Mammary epithelial cell (primary cell): ENCODE measurements at places on chromosomes 3 and 15.

DNA sequence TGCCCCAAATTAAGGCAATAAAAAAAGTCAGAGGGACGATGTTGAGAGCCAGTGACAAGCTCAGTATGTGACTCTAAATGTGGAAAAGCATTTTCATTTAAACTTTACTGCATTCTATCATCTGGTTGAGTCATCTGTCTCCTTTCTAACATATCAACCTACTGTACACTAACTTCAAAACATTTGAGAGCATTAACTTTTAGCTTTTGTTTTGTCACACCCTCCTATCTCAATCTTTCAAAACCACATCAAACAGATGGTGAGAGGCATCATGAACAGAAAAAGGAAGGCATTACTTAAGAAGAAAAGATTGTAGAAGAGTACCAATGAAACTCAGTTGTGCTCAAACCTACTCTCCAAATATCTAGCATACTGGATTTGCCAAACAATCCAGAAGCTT, 4.8 kb downstream of the LRRC58 start:
- no peak for DNase-seq

DNA sequence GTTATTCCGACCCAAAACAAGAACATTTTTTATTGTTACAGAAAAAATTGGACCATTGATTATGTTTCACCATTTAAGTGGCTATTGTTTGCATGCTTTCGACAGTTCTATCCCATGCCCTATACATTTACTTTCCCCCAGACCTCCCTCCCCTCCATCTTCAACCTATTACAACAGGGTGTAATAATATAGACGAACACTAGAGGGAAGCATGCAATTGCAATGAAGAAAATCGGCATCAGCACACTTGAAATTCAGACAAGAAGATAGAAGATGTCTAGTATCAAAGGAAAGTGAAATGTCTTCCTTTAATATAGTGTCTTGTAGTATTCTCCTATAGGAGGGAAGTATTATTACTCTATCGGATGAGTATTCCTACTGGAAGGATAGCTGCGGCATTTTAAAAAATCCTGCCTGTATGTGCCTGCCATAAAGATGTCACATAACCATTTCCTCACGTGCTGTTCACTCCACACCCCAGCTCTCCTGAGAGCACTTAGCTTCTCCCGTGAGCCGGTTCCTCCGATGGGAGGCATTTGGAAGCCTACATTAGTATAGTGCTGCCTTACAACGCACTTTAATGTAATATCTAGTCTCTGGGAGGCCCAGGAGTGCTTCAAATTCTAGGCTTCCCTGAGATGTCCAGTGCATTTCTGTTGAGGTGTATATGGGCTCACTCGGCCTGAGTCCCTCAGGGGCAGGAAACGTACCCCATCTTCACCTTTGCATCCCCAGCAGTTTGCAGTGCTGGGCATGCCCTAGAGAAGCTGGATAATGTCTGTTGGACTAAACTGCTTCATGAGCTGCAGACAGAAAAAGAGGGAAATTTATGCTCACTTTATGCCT, 17.8 kb upstream of the ERICH6 start:
- DNase-seq, result peak; percentile 51

- DNase-seq, result no peak
These were observed 53.5 kb upstream of the WNT5A start for GRCh38 chr3:55540579-55540978.

DNA sequence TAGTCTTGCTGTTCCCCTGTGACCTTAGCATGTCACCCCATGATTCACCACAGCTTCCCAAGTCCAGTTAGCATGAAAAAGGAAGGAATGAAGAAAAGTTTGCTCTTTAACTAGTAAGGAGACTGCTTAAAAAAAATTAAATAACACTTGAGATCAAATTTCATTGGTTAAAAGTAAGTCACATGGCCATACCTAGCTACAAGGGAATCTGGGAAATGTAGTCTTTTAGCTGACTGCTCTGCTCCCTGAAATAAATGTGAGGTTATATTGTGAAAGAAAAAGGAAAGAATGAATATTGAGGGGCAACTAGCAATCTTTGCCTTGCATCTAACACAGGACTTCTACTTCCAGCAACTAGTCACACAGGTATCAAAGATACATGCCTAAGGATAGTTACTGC, 84.7 kb upstream of the LRRN1 start:
- no peak for DNase-seq

GRCh38 chr3:188208516-188208981, 54.6 kb downstream of the LPP start:
- DNase-seq, result no peak

DNA sequence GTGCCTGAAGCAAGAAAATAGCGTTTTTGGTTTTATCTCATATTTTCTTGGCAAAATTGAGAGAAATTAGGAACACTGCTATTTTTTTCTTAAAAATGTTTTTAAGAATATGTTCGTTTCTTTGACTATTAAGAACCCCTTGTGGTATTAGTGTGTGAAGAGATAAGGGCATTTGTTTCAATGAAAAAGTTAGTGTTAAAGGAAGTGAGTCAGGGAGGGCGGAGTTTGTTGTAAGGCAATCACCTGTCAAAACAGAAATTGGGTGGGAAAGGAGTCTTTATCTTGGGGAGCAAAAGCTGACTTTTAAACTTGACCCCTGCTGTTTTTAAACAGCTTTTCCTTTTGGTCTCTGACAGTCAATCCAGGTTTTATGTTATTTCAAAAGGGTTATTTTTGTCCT, 4.2 kb downstream of the RAP2B start:
- peak; percentile 50 for DNase-seq

- DNase-seq, result no peak
These were observed 34.4 kb upstream of the GLCE start for GRCh38 chr15:69126054-69126469.

- no peak for DNase-seq
These were observed 406.9 kb downstream of the OXSM start for GRCh38 chr3:26196781-26197180.

- DNase-seq, result no peak
These were observed 98.8 kb downstream of the SEC22A start for GRCh38 chr3:123300583-123300982.
